ENCODE measurements at places on chromosomes 3 and 15. TPM values are rescaled to one million over a fixed set of nuclear protein-coding genes. Genes with fewer than 3 reads are reported as not detected.

TRMT10C gene
- 23.6 TPM for total RNA-seq

MORC1 gene
- total RNA-seq, result not detected

UPK1B gene
- 1.1 TPM for total RNA-seq

ASB14 gene
- total RNA-seq, result not detected

IGF2BP2 gene
- 12.8 TPM for total RNA-seq

DNA sequence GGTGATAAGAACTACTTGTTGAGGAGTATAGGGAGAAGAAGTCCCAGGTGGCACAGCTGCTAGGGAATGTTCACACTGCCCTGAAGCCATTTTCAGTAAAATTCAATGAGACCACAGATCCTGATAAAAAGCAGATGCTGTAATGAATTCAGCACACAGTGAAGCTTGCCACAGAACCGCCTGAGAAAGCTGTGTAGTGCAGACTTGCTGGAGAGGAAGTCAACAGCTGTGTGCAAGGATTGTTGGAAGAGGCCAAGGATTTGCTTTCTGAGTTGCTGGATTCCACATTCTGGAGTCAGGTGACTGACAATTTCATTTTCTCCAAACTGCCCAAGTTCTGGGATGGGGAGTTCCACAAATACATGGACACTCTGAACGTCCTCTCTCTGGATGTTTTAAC lies 70.9 kb downstream of the ANP32A start:
- DNase-seq, result no peak

DNA sequence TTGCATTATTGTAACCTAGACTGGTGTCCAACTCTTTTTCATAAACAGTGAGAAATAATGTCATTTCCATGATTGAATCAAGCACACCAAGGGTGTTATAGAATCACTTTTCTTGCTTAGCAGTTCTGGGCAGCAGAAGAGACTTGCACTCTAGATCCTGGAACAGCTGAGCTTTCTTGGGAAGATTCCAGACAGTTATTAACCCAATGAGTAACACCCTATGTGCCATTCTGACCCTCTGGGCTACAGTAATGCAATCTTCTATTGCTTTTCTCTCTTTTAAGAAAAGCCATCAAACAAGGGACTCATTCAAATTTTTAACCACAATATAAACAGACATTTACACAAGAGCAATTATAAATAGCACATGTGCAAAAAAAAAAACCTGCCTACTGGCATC lies 39.3 kb upstream of the USP3 start:
- DNase-seq, result no peak

GRCh38 chr3:5296362-5296761 lies 108.9 kb downstream of the EDEM1 start:
- no peak for DNase-seq

GRCh38 chr3:177681852-177682251 lies 484.6 kb upstream of the TBL1XR1 start:
- DNase-seq, result no peak

DNA sequence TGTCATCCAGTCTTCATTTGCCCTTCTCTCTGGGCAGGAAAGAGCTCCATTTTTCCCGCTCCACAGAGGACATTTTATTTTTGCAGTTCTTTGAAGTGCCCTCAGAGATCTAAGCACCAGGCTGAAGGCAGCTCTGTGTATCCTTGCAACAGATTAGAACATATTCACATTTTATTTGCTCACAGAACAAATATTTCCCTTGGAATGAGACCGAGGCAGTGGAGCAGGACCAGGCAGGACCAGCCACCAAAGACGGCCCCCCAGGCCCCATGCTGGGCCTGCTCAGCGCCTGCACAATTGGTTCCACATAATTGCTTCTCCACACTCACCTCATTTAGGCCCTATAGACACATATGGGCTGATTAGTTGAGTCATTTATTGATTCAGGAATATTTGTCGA lies 15.7 kb upstream of the ETV5 start:
- no peak for DNase-seq

DNA sequence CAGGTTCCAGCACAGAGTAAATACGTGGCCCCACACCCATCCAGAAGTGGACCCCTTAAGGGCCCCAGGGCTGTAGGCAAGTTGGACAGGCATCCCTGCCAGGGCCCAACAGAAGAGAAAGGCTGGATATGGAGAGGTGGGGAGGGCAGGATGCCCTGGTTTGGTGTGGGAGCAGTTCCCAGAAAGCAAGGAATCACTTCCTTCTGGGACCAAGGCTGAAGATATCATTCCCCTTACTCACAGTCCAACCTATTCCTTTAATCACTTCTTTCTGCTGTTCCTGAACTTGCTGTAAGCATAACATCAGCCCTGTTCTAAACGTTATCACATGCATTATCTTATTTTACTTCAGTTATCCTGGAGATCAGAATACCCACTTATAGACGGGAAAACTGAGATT lies 6.1 kb upstream of the MESP2 start:
- no peak for DNase-seq

GRCh38 chr3:134956844-134957243 lies 161.8 kb downstream of the EPHB1 start:
- DNase-seq, result no peak

GRCh38 chr15:91150502-91151160 lies 50.6 kb downstream of the SV2B start:
- no peak for DNase-seq

- DNase-seq, result peak; percentile 23
Observed at GRCh38 chr3:113532698-113533533, 561 bp downstream of the SIDT1 start.

- DNase-seq, result no peak
Observed at GRCh38 chr3:193333229-193333628, 45.3 kb downstream of the ATP13A5 start.

DNA sequence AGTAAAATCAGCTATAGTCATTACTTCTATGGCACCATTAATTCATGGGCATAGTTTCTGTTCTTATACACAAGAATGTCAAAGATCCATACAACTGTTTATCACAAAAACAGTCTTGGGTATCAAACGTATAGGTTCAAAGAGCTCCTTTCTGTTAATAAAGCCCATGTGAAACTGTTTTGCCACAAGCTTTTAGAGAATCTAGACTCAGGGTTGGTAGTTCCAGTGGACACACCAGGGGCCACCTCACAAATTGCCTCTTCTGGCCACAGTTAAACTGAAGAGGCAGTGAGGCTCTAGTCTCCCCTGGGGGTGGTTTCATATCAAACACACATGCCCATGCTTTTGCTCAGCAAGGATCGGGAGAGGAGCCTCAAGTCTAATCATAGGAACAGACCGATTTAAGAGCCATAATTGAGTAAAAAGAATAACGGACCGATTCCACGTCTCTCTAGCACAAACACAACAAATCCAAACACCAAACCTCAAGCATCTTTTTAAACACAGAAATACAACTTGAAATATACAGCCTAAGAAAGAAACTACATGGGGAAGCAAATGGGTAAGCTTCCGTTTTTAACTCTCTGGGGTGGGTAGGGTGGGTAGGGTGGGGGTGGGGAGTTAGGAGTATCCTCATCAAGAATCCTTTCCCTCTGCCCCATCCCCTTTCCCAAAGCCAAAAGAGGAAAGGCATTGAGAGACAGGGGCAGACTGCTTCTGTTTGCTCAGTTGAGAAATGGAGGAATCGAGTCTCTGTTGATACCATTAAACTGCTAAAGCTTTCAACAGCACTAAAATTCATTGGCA lies 443.3 kb downstream of the MAGI1 start:
- no peak for DNase-seq

DNA sequence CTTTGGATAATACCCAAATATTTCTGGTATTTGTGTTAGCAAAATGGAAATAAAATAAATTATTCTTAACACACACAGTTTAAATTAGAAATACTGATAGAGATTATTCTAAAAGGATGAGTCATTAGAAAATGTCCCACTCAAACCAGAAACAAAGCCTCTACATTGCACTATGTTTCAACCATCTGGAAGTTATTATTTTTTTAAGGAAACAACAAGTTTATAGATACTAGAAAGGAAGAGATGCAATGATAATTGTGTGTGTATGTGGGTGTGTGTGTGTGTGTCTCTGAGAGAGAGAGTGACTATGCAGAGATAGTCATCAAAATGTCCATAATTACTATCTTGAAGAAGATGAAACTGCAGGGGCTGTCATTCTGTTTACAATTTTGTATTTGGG lies 1340.5 kb downstream of the ROBO1 start:
- no peak for DNase-seq
